ENCODE measurements at places on chromosomes 16 and 17.

GRCh38 chr17:66953630-66954020 lies 10.9 kb upstream of the CACNG4 start:
- DNase-seq = no peak

GRCh38 chr17:48973806-48974205 lies 5.4 kb upstream of the GIP start:
- no peak for DNase-seq

DNA sequence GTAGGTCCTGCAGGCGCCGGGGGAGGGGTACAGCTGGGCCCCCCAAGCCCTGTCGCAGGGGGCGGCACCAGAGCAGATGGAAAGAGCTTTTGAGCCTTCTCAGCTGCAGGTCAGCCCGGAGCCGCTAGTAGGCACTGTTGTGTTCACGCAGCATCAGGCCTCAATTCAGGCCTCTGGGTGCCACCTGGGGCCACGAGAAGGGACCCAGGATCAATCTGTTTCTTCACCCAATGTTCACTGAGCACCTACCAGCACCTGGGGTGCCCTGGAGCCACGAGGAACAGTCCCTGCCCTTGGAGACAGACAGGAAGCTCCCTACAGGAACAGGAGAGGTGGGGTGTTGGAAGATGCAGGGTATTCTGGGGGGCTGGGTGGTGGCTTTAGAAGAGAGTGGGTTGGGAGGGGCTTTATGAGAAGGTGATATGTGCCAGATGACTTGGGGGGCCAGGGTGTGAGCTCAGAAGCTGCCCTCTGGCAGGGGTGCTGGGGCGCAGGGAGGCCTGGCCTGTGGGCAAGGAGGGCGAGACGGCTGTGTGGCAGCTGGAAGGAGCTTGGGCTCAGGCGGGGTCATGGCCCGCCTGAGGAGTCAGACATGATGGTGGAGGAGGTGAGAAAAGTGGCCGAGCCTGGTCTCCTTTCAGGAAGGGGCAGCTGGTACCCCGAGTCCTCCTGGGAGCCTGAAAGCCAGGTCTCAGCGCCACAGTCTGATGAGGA lies 121.9 kb upstream of the GSE1 start:
- DNase-seq = no peak

- no peak for DNase-seq
Observed at GRCh38 chr17:81435652-81436293, 40.5 kb downstream of the BAHCC1 start.

GRCh38 chr17:76345377-76345974 lies 8.2 kb downstream of the PRPSAP1 start:
- DNase-seq = no peak

DNA sequence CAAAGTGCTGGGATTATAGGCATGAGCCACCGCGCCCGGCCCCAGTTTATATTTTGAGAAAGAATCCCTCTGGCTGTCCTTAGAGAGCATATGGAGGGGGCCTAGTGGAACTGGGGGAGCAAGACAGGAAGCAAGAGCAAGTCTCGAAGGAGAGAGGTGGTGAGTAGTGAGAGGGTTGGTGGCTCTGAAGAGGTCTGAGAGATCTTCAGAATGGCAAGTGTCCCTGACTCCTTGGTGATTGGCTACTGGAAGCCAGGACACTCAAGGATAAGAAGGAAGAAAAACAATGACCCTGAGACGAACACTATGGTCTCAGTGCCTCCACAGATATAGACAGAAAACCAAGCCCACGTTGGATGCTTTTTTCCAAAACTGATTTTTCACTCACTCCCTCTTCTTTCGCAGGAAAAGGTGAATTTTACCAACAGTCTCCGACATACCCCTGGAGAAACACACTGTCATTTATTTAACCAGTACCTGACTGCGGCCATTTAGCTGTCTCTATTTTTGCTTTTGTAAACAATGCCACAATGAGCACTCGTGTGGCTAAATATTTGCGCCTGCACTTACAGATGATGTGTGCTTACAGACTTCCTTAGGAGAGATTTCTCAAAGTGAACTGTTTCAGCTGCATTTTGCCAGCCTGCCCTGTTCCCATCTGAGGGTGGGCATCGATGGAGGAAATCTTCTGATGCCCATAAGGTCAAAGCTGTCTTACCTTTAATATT lies 15.9 kb upstream of the DOK4 start:
- DNase-seq = no peak

DNA sequence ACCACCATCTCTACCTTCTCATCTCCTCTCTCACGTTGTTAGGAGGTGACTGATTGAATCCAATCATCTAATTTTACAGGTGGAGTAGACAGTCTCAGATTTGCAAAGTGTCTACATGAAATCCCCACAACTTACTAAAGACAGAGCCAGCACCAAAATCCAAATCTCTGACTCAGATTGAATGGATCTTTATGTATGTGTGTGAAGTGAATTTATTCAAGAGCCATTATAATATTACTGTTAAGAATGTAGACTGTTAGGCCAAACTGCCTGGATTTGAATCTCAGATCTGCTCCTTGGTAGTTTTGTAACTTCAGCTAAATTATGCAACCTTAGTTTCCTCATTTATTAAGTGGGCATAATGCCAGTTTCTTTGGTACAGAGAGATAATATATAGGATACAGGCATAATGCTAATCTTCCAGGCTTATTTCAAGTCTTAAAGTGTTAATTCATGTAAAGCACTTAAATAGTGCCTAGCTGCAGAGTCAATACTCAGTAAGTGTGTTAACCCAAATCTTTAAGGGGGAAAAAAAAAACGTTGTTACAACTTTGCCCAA lies 12.7 kb downstream of the CNEP1R1 start:
- no peak for DNase-seq

- no peak for DNase-seq
Observed at GRCh38 chr17:58283674-58284612, 3.2 kb upstream of the MPO start.

GRCh38 chr17:82232322-82232820 lies 3.5 kb downstream of the SLC16A3 start:
- DNase-seq = no peak

GRCh38 chr17:27259356-27259755 lies 34.6 kb upstream of the WSB1 start:
- DNase-seq = no peak

DNA sequence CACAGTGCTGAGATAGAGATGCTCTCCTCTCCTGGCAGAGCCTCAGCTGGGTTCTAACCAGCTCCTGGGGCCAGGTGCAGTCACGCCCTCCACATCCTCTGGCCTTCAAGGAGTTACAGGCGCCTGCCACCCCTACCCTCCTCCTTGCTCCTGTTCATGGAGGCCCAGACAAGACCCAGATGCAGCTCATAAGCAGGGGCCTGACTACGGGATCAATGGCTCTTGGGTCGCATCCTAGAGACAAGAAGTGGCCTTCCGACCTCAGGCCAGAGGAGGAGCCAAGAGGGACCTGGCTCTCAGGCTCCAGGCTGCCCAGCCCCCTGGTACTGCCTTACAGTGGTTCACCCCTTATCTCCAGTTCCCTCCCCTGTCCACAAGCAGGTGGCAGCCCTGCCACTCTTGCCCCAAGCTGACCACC lies 23.0 kb downstream of the ARHGAP27 start:
- DNase-seq = no peak

- no peak for DNase-seq
Observed at GRCh38 chr17:47604598-47604927, 45.2 kb upstream of the KPNB1 start.

DNA sequence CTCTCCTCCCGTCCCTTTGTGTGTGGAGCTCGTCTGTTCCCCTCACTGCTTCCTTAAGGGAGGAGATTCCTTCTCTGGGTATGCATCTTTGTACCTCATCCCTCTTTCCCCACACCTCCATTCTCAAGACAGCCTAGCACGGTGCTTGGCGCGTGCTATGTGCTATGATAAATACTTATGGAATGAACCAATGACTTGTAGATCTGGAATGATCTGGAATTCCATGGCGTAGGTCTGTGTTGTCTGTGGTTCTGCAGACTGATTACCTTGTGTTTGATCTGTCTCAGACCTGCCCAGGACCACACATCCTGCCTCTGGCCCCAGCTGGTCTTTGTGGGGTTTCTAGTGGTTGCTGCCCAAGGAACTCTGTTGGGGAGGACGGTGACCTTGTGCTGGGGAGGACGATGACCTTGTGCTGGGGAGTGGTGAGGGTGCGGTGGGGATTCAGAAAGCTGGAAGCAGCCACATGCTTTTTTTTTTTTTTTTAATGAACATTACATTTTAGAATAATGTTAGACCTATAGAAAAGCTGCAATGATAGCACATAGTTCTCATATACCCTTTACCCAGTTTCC lies 33.5 kb upstream of the ETV4 start:
- DNase-seq = peak; percentile 53

- no peak for DNase-seq
Observed at GRCh38 chr16:85910854-85911247, 11.9 kb downstream of the IRF8 start.

DNA sequence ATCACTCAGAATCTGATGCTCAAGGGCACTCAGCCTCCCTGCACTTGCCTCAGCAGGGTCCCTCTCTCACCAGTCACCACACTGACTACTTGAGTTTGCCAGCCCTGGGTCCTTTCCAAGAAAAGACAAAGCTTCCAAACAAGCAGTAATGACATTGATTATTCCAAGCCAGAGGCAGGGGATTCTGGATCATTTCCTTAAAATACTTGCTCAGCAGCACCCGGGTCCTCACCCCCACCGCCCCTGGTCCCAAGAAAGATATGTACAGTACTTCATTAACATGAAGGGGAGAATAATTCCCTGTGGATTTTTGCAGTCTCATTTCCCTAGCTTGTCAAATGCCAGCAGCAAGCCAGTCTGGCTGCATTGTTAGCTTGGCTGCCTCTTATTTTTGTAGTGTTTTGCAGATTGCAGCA lies 83.2 kb upstream of the GNAO1 start:
- no peak for DNase-seq

DNA sequence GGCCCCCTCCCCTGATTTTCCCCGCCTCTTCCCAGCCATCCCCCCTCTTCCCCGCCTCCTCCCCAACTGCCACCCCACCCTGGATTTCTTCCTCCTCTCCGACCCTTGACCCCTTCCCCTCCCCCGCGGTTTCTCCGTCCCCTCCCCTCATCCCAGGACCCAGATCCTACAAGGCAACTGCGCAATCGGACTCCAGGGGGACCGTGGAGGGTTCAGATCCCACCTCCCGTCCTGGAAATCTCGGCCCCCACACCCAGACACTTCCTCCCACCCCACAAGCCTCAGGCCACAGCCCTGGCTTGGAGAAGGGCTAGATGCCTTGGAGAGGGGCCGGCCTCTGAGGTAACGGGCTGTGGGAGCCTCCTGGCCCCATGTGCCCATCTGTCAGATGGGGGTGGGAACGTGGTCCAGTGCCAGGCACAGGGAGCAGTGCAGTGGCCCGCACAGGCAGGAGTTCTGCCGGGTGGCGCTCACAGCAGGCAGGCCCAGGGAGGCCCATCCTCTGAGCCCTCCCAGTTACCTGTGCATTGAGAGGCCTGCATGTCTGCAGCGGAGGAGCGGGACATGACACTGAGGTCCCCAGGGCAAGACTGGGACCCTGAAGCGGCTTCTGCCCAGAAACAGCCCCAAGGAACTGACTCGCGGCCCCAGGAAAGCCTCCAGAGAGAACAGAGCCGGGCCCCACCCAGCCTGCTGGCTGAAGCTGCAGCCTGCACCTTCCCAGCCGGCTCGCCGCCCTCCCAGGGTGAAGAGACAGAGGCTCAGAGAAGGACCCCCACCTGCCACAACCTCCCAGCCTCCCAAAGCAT lies 16.7 kb downstream of the ZNF423 start:
- DNase-seq = no peak

GRCh38 chr16:66924527-66925321 lies 611 bp downstream of the RRAD start:
- DNase-seq = no peak

DNA sequence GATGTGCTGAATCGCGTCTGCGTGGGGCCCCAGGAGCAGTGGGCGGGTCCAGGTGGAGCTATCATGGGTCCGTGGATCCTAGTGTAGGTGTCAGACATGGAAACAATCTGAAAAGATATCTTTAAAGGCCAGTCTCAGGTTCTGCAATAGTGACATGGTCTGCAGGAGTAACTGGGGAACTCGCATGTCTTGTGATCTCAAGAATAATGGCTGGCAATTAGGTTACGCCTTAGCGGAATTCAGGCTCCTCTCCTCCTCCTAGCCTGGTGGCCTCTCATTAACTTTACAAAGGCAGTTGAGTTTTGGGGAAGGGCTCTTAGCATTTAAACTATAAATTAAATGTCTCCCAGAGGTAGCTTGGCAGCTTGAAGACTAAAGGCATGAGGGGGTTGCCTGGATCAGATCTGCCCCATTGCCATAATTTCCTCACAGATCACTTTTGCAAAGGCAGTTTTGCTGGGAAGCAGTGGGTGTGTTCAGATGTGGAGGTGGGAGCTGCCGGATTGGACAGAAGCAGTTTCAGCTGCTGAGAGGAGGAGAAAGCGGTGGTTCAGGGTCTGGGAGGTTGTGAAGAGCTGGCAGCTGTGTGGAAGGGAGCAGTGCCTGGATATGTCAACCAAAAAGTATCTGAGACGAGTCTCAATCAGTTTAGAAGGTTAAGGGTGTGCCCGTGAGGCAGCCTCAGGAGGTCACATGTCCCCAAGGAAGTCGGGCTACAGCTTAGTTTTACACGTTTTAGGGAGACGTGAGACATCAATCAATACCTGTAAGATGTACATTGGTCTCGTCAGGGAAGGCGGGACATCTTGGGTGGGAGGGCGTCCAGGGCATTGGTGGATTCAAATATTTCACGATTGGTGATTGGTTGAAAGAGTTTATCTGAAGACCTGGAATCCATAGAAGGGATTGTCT lies 2.7 kb downstream of the TBCD start:
- no peak for DNase-seq

DNA sequence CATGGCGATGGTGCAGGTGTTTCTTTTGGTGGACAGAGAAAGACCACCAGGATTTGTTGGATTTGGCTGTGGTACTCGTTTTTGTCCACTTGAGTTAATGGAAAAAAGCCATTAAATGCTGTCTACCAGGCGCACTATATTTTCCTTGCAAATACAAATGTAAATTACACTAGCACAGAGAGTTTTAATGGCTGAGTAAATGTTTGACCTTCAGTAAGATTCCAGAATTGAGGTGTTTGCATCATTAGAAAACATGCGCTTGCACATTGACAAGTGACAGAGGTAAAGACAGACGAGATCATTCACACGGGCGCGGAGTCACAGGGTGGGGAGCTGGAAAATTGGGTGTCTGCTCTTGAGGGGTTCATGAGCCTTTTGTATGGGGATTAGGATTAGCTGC lies 53.5 kb upstream of the AKTIP start:
- DNase-seq = no peak

- no peak for DNase-seq
Observed at GRCh38 chr16:65697065-65697464, 575.2 kb upstream of the CDH11 start.

GRCh38 chr17:27807567-27808470 lies 7.5 kb upstream of the NOS2 start:
- DNase-seq = no peak

GRCh38 chr17:7285679-7286078 lies 4.2 kb downstream of the SLC2A4 start:
- no peak for DNase-seq

DNA sequence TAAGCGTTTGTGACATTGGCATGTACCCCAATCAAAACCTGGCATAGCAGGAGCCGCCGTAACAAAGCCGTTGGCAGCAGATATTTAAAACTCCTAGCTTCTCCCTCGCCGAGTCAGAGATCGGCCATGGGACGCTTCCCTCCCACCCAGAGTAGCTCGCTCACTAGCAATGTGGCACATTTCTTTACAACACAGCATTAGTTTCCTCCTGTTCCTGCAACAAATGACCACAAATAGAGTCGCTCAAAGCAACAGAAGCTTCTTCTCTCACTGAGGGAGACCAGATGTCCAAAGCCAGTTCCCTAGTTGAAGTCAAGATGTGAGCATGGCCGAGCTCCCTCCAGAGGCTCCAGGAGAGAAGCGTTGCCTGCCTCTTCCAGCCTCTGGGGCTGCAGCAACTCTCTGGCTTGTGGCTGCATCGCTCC lies 106.7 kb downstream of the RBFOX3 start:
- DNase-seq = no peak
